ENCODE measurements at places on chromosomes 4 and X.

- no peak for DNase-seq
Measured at GRCh38 chrX:139750390-139750789, 42.4 kb upstream of the MCF2 start.

DNA sequence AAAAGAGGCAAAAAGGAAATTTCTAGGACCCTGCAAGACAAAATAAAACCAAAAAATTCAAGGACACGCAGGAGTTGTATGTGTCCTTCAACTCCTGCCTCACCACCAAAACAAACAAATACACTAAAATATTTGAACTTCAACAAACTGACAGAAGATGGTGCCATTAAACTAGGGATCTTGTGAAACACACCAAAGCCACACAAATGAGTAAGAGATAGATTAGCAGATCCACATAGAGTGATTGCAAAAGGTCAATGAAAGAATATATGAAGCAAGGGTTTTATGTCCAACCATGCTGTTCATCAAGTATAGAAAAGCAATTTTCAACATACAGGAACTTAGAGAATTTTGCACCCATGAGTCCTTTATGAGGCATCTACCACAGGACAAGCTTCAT, 40.1 kb upstream of the SCML1 start:
- DNase-seq, result no peak

DNA sequence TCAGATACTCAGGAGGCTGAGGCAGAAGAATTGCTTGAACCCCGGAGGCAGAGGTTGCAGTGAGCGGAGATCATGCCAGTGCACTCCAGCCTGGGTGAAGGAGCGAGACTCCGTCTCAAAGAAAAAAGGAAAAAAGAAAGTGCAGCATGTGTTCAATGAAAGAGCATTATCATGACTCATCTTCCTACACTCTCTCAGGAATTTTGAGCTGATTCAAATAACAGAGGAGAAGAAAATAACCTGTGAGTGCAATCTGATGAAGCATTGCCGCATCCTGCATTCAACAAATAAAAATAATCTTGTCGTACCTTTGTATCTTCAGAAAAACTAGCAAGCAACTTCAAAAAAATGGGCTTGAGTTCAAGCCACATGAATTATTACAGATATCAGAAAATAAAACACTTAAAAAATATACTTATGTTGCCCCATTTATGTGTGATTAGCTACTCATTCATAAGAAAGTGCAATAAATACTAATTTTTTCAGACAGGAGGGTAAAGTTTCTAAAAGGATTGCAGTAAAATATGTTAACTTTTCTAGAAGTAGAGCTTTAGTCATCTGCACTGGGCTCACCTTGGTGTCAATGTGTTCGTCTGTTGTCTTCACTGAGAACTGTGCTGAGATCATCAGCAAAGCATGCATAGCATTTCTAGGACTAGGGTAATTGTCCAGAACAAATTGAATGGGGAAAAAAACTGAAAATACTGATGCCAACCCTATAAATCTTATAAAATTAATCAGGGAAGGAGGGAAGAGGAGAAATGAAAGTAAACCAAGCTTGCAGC, 90.4 kb upstream of the VCX3B start:
- no peak for DNase-seq

DNA sequence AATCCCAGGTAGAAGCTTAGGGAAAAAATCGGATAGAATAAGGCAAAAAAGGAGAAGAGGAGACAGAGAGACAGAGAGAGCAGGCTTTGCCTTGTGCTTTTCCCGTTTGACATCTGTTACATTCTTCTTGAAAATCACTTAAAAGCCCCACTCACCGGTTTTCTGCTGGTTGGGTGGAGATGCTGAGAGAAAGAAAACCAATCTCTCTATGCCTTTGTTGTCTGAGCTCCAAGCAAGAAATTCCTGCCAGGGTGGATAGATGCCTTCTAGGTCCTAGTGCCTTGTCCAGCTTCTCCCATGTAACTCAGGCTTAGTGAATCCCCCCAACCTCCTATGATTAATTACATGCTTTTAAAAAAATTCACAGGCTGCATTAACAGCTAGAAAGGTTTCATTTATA, at the start of gene DCX:
TSS of gene DCX (minus strand) at position 210 of the 400 bp plus-strand sequence. CDS start 1,794 bp downstream, outside the sequence.
- DNase-seq, result no peak

- DNase-seq, result no peak
Measured at GRCh38 chr4:3365326-3365725, 72.5 kb downstream of the RGS12 start.

- DNase-seq, result no peak
Measured at GRCh38 chr4:48247142-48247877, 22.3 kb downstream of the TEC start.

GRCh38 chrX:43743100-43743822, 87.2 kb downstream of the MAOA start:
- no peak for DNase-seq

DNA sequence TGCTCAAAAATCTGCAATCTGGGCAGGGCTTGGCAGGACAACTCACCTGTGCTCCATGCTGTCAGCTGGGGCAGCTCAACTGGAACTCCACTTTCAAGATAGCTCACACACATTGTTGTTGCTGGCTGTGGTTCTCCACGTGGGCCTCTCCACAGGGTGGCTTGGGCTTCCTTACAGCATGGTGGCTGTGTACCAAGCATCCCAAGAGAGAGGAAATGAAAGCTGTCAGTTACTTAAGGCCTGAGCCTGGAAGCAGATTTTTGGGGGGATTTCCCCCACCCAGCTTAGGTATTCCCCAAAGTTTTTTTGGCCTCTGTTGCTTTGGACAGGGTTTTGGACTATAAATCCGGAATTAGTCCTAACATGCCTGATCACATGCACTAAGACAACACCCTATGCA, 81.0 kb downstream of the BCOR start:
- no peak for DNase-seq

DNA sequence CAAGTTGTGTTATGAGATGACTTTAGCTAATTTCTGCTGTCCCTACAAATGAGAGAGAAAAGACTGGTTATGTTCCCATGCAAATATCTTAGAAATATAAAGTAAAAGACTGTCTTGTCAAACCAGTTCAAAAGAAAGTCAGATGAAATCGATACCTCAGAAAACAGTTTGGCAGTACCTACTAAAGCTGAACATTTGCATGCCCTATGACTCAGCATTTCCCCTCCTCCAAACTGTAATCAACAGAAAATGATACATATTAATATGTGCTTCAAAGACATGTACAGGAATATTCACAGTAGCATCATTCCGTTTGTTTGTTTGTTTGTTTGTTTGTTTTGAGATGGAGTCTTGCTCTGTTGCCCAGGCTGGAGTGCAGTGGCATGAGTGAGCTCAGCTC, 90.3 kb downstream of the ARX start:
- no peak for DNase-seq

DNA sequence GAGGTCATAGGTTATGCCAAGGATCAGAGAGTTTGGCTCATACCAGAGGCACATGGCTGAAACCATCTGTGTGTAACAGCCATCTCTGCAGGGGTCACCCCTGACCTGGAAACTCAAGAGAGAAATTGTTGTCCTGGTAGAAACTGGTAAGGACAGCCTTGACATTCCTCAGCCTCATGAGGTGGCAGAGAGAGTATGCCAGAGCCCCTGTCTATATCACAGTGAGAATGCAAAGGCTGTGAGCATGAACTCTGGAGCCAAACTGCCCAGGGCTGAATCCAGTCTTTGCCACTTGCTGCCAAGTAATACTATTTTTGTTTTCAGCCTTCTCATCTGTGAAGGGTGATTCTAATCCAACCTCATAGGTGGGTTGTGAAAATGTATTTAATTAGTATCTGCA, 37.1 kb upstream of the CCDC149 start:
- DNase-seq, result no peak

- DNase-seq, result no peak
Measured at GRCh38 chr4:38611676-38612075, 52.3 kb upstream of the KLF3 start.

DNA sequence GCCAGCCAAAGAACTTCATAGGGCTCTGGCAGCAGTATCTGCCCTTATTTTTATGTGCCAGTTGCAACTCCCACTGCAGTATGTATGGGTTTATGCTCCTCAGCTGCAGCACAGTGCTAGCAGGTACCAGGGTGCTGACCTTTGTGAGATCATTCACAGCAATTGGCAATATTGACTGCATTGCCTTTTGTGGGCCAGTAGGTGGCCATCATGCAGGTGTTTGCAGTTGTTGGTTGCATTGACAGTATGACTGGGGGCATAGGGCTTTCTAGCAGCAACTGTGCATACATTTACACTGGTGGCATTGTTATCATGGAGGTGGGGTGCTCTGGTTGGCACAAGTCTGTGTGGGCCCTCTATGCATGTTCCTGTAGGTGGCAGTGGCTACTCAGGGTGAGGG, 42.5 kb downstream of the FAAH2 start:
- DNase-seq, result no peak

DNA sequence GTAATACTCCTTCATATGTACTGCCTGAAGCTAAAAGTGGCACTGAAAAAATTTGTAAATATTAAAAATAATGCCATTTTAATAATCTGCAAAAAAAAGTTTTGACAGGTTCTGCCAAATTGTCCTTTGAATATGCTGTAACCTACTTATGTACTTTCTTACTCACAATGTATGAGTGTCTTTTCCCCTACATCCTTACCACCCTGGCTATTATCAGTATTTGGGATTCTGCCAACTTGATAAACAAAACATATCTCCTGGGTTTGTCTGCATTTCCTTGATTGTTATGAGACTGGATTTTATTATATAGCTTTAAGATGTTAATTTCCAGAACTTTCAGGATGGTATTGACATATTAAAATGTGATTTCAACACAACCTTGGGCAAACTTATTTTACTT, 187.9 kb downstream of the CHM start:
- no peak for DNase-seq

DNA sequence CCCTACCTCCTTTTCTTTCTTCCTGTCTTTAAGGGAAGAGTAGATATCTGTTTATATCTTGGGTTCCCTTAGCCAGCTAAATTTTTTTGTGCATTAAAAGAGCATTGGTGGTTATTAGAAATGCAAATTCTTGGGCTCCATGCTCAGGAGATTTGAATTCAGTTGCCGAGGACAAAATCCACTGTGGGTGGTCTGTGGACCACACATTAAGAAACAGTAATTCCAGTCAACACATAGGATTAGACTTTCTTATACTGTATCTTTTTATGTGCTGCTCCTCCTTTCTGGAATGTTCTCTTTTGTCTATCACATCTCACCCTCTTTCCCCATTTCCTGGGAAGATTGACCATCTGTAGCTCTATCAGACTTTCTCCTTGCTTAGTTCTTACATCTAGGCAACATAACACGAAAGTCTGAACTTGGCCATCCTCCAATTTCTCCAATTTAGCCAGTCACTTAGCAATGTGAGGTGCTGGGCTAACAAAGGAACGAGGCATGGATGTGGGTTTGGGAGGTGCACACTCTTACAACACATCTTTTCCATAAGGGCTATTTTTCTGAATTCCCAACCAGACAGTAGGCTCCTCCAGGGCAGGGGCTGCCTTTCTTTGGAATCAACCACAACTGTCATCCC, 5.3 kb upstream of the PDLIM3 start:
- no peak for DNase-seq

- no peak for DNase-seq
Measured at GRCh38 chrX:155967653-155968325, 29.7 kb upstream of the IL9R start.

- DNase-seq, result no peak
Measured at GRCh38 chr4:174214101-174214878, 69.2 kb downstream of the FBXO8 start.

DNA sequence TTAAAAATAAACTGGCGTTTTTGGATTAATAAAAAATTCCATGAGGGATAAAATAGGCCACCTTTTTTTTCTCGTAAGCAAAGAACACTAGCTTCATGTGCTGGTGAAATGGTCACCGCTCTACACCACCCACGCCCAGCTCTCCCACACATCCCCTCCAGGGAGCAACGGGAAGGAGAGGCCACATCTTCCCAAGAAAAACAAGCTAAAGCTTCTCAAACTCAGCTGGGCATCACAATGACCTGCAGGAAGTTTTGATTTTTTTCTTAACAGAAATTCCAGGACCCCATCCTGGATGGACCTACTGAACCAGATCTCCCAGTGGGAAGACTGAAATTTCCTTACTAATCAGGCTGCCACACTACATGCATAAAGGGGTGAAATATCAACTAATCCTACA, 9.8 kb downstream of the TSPAN5 start:
- no peak for DNase-seq

DNA sequence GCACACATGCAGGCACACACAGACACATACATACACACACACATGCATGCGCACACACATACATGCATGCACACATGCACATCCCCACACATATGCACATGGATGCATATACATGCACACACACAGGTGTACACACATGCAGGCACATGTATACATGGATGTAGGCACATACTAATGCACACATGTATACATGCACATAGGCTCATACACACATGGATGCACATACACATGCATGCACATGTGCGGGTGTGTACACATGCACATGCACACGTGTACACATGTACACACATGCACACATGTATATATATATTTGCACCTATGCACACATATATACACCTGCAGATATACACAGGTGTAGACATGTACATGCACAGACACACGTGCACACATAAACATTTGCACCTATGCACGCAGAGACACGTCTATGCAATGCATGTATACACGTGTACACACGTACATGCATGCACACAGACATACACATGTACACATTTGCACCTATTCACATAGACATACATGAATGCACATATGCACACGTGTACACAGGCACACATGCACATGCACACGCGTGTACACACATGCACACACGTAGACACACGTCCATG, 4.0 kb downstream of the PLCXD1 start:
- DNase-seq, result no peak

DNA sequence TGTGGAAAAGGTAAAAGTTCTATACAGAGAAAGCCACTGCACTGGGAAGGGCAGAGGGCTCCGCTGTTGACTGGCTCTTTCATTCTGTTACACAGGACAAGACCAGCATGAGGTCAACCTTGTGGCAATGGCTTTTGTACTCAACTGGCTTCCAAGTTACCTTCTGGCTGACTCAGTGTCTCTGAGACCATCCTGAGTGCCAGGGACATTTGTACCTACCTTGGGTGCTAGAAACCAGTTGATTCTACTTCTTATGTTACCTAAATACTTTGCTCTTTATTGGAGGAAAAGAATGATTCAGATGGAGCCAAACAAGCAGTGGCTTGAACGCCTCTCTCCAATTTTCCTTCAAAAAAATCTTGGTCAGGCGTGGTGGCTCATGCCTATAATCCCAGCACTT, 123.2 kb downstream of the RBM47 start:
- DNase-seq, result no peak

DNA sequence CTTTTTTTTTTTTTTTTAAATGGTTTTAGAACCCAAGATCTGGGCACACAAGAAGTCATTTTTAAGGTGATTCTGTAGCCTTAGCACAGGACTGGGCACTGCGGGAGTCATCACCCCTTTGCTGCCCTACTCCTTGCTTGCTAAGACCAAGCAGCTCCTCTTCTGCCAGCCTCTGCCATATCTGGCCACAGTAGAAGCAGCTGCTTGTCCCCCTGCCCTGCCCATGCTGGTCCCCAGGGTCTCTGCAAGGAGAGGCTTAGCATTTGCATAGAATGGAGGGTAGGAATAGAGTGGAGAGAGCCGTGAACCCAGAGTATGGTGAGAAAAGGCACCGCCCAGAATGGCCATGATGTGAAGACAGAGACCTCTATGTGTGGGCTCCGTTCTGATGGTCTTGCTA, 109.3 kb downstream of the ADRA2C start:
- no peak for DNase-seq

- no peak for DNase-seq
Measured at GRCh38 chrX:53251307-53251706, 26.3 kb upstream of the KDM5C start.

- DNase-seq, result peak; percentile 36
Measured at GRCh38 chr4:173252024-173252935, 81.9 kb downstream of the HMGB2 start.

- DNase-seq, result no peak
Measured at GRCh38 chr4:124478470-124478869, 234.1 kb downstream of the ANKRD50 start.

- no peak for DNase-seq
Measured at GRCh38 chr4:81096566-81096965, 66.1 kb downstream of the BMP3 start.
